T-helper 2 cell (primary cell): ENCODE measurements at places on chromosomes 13 and 19.
A peak's percentile ranks its signal among the peaks of the same experiment; 100 is the strongest.

GRCh38 chr19:27906081-27906480 lies 1306.9 kb downstream of the UQCRFS1 start:
- DNase-seq, result no peak

DNA sequence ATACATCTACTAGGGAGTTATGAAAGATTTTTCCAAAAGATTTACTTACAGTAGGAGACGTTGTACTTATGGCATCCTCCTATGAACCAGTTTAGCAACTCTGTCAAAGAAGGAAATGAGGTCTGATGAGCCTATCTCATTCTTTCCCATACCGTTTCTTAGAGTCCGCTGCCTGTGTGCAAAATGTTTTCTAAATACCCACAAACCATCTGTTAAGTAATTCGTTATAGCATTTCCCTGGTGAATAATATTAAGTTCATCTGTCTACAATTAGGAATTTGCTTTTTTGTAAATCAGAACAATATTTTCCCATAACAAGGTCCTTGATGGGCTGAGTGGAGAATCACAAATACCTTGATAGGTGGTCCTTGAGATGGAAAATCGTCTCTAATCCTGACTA lies 178.8 kb upstream of the TMTC4 start:
- DNase-seq, result no peak

DNA sequence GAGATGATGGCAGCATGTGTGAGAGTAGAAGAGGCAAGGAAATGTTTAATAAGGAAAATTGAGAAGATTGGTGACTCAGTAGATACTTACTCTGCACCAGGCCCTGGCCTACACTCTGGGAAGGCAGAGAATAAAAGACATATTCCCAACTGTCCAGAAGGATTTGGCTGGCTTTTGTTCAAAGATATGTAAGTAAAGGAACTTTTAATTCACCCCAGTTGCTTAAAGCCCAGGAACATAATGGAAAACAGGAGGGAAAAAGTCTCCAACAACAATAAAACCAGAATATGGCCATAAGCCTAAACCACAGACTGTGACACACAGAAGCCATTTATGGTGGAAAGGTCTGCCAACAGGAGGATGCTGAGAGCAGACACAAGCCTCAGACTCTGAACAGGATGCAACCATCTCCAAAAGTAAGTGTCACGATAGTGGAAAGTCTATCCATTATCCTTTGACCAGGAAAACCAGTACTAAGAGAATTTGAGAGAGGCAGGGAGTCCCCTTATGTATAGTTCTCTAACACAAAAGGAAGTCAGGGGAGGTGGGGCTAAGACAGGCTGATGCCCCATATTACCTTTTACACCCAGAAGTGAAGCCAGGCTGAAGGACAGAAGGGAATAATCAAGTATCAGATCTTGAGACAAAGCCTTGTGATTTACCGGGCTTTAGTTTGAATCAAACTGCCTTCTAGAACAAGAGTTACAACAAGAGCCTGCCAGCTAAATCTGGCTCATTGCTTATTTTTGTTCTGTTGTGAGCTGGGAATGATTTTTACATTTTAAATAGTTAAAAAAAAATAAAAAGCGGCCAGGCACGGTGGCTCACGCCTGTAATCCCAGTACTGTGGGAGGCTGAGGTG lies 169.5 kb upstream of the STARD13 start:
- DNase-seq, result no peak

GRCh38 chr13:44857736-44858135 lies 131.5 kb downstream of the NUFIP1 start:
- no peak for DNase-seq

- no peak for DNase-seq
Observed at GRCh38 chr13:79496188-79496587, 15.2 kb downstream of the NDFIP2 start.

GRCh38 chr19:18294467-18294864 lies 13.0 kb upstream of the JUND start:
- peak; percentile 79 for DNase-seq

DNA sequence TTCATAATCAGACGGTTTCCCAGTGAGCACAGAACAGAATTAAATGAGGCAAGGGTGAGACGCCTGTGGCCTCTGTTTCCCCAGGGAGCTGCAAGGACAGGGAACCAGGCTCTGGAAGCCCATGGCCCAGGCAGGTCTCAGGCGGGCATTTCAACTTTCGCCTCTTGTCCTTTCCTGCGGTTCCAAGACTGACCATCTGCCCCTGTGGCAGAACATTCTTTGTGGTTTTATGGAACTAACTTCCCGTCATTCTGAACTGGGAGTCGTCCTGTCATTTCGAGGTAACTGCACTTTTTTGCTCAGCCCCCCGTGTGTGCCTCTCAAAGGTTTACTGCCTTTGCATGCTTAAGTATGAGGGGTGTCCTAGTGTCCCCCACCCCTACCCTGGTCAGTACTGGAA lies 70.9 kb downstream of the KL start:
- DNase-seq, result no peak

DNA sequence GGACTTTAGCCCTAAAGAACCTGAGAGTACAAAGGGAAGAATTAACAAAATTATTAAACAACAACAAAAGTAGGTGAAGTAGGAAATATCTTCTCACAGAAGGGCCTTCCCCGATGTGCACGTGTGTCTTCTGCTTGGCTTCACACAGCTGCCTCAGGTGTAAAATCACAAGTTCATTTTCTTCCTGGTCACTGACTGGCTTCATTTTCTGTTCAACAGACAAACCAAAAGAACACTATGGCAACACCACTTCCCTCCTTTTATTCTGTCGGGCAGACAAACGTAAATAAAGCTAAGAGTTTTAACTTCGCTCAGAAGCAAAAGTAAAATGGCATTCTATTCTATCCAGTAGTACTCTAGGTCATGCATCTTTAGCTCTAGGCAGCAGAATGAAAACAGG lies 140.9 kb downstream of the TBC1D4 start:
- no peak for DNase-seq

DNA sequence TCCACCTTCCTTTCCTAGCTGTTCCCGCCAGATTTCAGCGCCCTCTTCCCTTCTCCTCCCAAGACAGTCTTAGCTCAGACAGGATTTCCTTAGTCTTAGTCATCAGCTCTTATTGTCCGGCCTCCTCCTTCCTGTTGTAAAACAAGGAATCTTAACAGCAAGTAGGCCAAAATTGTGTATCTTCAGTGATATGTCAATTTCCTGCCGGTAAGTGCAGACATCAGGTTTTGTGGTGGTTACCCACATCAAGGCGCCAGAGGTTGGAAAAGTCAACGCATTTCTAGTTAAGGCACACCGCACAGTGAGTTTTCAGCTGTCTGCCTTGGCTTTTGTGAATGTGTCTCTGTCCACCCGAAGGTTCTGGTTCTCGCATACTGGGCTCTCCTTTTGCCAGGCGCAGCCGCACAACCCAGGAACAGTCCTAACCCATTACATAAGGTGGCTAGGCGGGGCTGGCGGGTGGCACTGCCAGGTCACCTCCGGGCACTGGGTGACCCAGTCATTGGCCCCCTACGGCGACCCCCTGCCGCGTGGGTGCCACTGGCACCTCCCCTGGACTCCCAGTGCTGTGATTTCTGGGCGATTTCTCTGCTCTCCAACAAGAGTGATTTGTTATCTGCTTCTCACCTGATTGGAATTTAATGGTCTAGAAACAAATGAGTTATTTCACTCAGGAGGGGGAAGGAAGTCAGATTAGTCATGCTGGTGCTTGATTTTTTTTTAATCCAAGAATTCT lies 12.9 kb downstream of the COL4A2 start:
- DNase-seq, result no peak

- no peak for DNase-seq
Observed at GRCh38 chr13:34308725-34309124, 490.8 kb downstream of the RFC3 start.

- DNase-seq, result no peak
Observed at GRCh38 chr13:20142023-20142926, 18.6 kb downstream of the GJA3 start.

DNA sequence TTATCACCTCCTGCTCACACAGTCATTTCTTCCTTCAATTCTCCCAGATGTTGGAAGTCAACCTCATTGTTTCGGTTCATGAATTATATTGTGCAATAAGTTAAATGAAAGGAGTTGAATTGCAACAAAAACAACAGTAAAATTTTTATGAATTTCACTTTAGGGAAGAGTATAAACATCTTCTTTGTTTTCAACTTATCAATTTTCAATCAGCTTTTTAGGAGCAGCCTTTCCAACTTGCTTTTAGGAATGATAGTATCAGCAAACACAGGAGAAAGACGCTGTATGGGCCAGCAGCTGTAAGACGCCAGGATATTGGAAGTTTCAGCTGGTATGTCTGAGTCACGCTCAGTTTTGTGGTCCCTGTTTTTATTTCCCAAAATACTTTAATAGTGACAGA lies 132.5 kb upstream of the ARGLU1 start:
- no peak for DNase-seq
